Activated naive CD4-positive, alpha-beta T cell treated with anti-CD3 and anti-CD28 coated beads, Interleukin-2, amount 10 ng/mL, durations not matched to agents 7 days and 5 days (primary cell): ENCODE measurements at places on chromosomes 3 and 15.

DNA sequence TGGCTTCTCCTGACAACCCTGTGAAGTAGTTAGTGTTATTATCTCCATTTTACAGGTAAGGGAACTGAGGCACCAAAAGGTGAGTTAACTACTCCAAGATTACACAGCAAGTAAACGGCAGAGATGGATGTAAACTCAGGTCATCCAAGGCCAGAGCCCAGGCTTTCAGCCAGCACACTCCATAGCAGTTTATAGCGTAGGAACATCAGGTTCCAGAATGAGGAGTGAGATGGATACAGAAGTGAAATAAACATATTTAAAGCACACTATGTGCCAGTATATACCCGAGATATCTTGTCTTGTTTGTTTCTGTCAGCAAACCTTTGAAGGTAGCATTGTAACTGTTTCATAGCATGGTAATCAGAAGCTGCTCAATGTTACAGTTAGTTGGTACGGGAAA lies 279.0 kb downstream of the OXSM start:
- no peak for DNase-seq

DNA sequence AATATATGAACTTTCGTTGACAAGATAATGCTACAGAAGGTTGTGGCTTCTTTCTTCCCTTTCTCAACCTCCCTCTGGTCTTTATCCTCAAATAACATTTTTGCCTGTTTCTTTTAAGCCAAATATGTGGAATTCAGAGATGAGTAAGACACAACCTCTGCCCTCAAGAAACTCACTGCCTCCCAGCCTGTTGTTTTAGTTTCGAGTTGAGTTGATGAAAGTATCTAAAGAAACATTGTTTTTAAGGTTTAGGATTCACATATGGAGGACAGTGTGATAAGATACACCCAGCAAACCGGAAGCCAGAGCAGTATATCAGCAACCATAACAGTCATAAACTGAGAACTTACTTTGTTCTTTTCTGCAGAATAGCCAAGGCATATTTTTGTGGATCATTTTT lies 218.6 kb downstream of the THSD4 start:
- no peak for DNase-seq

DNA sequence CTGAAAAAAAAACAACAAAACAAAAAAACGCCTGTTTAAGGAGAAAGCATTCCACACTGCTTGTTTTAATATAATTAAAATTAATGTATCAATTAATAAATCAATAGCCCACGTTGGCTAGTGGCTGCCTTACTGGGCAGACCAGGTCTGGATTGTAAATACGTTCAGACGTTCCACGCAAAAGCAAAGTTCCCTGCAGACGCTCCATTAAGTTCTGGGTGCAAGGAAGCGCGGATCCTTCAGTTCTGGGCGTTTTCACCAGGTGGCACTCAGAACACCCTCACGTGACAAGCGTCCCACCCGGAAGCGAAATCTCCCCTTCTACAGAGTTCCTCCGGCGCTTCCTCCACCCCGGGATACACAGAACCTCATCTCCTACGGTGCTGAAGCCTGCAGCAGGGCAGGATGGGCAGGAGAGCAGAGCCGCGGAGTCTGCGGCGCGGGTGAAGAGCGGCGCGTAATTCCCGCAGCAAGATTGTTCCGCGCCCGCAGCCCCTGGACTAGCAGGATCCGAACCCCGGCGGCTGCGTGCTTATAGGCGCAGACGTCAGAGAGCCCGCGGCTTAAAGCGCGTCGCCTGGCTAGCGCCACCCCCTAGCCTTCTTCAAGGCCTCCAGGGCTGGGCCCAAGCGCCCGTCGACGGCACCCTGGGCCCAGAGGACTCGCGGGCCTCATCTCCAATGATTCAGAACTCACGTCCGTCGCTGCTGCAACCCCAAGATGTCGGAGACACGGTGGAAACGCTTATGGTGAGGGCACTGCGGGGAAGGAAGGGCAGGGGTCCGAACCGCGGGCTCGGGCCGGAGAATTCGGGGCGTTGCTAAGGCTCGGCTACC lies at the start of gene SLC25A38:
SLC25A38 (plus strand) TSS at position 326 of the 836 bp plus-strand sequence; CDS start at position 681, 355 bp downstream.
- DNase-seq = peak; percentile 88

- no peak for DNase-seq
Measured at GRCh38 chr3:21682206-21682605, 68.8 kb downstream of the ZNF385D start.

GRCh38 chr15:58543664-58544335 lies 112.0 kb downstream of the LIPC start:
- no peak for DNase-seq

- DNase-seq = no peak
Measured at GRCh38 chr3:31010491-31010890, 116.0 kb upstream of the GADL1 start.
